DMS79 (cell line): ENCODE measurements at places on chromosomes 12 and 14.

GRCh38 chr14:49052521-49052920, 533.7 kb downstream of the RPS29 start:
- no peak for DNase-seq

GRCh38 chr12:6274231-6275221, 36.0 kb upstream of the PLEKHG6 start:
- no peak for DNase-seq

- no peak for DNase-seq
Observed at GRCh38 chr12:75969768-75970167, 61.8 kb downstream of the PHLDA1 start.

- DNase-seq = no peak
Observed at GRCh38 chr14:73754911-73755360, 40.8 kb upstream of the PNMA1 start.
